ENCODE measurements at places on chromosomes 4 and X.
A peak's percentile ranks its signal among the peaks of the same experiment; 100 is the strongest.

DNA sequence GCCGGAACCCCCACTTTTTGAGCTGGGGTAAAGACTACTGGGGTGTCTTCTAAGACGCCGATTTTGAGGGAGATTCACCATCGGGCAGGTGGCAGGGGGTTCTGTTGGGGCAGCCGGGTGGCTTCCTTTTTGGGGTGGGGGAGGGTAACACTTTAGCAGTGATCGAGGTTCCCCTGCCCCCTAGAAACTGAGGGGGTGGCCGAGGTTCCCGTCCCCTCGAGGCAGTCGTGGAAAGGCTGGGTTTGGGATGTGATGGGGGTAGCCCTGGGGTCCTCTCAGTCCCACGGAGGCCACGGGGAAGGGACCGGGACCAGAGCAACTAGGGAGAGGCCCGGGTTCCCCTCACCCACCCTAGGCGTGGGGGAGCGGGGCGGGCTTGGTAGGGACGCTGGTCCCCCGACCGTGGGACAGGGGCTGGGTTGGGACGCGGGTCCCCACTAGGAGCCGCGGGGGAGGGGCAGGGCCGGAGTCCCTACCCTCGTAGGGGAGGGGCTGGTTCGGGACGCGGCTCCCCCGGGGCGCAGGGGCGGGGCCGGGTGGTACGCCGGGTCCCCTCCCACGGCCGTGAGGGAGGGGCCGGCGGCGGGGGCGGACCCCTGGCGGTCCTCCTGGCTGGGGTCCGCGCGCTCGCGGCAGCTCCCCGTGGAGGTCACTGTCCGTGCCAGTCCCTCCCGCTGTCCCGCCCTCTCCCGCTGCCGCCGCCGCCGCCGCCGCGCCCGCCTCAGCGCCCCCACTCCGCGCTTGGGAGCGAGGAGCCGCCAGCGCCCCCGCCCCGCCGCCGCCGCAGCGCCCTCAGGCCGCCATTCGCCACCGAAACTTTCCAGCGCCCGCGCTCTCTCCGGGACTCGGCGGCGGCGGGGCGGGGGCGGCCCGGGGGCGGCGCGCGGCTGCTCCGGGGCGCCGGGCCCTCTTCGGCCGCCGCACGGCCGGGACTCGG, at the start of gene TBL1X:
TSS of gene TBL1X (plus strand) at position 624 of the 937 bp plus-strand sequence. CDS start 188,529 bp downstream, outside the sequence.
- peak; percentile 55 for DNase-seq

GRCh38 chrX:55102754-55103153, 13.9 kb downstream of the PAGE2 start:
- no peak for DNase-seq

DNA sequence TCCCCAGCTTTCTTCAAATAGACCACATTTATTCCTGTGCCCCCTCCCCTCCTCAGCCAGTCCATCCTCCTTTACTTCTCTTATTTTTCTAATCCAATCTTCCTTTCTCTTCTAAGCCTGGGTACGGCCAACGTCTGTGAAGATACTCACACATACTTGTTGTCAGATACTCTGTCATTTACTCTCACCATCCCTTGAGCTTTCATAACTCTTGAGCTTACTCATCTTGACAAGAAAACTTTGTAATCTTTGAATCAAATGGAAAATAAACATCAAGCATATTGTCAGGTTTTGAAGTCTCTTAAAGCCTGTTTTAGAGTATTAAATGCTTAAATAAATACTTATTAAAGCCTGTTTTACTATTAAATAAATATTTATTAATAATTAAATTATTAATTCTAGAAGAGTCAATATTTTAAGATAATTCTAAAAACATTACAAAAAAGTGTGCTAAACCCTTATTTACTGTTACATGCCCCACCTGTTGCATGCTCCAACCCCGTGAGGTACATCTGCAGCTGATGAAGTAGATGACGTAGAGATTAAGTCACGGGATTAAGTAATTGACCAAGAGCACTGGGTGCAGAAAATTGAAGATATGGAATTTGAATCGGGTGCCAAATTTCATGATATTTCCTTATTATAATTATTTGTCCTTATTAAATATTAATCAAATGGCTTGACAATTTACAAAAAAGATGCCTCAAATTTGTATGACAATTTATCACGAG, 1.5 kb upstream of the TRIML2 start:
- peak; percentile 18 for DNase-seq

- DNase-seq: peak; percentile 86
These were observed 26.5 kb upstream of the NEIL3 start for GRCh38 chr4:177283167-177283566.

DNA sequence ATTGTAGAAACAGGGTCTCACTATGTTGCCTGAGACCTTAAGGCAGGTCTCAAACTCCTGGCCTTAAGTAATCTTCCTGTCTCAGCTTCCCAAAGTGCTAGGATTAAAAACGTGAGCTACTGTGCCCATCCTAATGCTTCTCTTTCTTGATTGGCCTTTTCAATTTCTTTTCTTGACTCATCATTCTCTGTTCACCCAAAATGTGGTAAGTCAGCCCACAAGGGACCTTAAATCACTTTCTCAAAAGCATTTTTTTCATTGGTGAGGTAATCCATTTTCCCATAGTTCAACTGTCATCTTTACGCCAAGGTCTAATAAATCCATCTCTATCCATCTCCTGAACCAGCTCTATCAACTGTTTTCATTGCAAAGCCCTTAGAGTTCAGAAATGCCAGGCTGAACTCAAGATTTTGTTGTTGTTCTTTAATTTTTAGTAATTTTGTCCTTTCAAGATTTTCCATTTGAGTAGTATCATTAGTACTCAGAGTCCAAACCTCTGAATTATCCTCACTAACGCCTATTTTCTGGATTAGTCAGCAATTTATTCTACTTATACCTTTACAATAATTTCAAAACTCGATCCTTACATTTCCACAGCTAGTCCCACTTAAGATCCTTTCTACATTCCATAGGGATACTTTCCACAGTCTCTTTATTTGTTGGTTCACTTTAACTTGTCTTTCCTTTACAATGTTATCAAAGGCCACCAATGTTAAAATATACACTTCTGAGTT, 528.6 kb downstream of the IL15 start:
- DNase-seq: peak; percentile 3

- DNase-seq: peak; percentile 9
These were observed 46.2 kb downstream of the MAGEB5 start for GRCh38 chrX:26262121-26262523.

DNA sequence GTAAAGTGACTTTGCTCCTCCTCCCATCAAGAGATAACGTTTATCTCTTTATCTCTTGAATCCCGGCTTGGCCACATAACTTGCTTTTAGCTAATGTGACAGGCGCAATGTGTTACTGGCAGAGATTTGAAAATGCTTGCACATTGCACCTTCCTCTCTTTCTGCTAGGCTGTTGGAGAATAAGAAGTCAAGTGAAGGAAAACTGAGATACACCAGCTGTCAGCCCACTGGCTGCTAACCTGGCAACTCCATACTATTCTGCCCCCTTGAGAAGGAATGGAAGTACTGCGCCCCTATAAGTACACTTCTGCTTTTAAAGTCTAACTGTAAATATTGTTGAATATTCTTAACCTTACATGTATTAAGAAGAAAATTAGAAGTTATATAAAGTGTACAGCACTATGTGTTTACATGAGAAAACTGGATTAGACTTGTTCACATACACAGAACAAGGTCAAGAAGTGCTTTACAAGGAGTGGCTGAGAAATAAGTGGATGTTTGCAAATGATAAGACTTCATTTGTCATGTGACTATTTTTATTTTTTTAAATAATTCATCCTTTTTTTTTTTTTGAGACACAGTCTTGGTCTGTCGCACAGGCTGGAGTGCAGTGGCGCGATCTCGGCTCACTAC, 424.5 kb upstream of the CTSO start:
- peak; percentile 36 for DNase-seq

DNA sequence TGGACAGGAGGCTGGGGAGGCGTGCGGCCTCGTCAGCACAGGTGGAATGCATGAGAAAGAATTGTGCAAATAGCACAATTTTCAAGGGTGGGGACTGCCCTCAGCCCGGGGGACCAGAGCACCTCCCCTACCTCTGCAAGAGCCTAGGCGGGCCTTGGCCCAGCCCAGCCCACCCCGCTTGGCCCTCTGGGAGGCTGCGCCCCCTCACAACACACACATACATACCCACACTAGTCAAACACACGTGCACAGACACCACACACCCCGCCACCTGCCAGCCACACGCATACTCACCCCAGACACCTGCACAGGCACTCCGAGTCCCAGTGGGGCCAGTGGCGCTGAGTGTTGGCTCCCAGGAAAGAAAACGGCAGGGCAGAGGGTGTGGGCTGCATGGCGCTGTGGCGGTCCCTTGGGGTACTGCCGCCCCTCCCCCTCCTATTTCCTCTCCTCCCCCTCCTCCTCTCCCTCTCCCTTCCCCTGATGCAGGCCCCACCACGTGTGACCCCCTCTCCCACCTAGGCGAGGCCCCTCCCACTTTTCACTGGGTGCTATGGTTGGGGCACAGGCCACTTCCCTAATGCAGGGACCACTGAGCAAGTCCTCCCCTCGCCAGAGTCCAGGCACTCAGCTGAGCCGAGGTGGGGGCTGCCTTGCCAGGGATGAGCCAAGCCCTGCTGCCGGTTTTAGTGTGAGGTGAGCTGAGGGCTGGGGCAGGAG, 84.5 kb downstream of the FAM53A start:
- DNase-seq: no peak

- DNase-seq: no peak
These were observed 2.7 kb downstream of the CPLX1 start for GRCh38 chr4:823176-823760.

DNA sequence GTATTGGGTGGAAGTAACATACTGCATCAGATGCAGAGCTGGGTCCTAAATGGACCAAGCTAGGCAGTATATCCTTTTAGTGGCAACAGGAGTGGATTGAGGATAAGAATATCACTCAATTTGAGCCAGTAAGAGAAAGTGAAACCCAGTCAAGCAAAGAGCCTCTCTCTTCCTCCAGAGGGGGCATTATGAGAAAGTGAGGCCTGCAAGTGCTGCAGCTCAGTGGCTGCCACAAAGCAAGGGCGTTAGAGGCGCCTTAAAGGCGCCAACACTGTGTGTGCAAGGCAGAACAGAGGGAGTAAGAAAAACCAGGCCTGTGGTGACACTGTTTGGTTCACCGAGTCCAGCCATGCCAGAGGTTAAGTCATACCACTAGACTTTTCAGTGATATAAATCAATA, 17.5 kb downstream of the STX18 start:
- DNase-seq: no peak

- DNase-seq: no peak
These were observed 852.7 kb upstream of the FRG1 start for GRCh38 chr4:189087971-189088370.

DNA sequence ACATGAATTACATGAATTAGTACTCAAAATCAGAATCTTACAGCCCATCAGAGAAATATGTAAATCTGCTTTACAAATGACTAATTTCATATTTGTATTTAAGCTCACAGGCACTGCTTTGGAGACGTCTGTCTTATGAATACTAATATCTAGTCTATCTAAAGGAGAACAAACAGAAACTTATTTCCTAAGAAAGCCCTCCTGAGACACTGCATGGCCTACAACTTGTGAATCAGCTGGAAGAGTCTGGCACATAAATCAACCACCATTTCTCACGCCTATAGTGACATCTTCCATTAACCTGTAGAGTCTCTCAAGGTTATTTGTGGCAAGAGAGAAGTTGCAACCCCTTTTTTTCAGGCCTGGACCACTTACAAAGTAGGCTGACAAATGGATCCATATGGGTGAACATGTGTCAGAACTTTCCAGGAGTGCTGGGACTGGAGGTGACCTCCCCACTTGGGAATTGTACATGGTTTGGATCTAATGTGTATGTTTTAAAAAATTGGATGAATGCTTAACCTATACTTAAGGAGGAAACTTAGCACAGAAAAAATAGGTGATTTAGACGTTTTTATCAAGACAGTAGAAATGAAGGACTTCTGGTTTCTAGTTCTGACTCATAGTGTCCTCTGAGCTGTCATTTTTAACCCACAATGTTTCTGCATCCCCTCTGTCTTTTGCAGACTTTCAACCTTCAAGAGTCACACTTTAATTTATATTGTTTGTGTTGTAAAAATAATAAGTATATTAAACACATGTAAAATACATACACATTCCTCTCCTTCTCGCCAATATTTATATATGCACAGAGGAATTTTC, 83.2 kb upstream of the ARHGAP24 start:
- DNase-seq: peak; percentile 20

DNA sequence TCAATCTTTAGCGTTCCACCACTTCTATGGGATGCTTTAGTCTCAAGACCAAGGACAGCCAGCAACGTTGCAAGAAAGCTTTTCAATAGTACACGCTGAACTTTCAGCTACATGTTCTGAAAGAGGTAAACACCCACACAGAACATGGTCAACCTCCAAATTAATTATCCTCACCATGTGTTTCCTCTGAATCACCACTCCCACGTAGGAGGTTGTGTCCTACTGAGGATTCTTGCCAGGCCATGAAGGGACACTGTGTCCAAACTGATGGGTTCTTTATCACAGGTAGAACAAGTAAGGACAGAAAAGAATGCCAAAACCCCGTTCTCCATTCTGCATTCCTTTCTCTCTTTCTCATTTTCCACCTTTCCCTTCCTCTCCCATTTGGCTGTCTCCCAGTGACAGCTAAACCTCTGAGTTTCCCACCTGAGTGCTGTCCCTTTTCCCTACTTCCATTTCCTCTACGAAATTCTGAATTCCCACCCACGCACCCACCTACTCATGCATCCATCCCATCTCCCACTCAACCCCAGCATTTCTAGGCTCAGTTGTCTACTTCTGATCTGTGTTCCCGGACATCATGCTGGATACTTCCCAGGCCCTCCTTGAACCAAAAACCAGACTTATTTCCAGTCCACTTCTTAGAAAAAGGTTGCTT, 29.0 kb upstream of the GPM6B start:
- no peak for DNase-seq

DNA sequence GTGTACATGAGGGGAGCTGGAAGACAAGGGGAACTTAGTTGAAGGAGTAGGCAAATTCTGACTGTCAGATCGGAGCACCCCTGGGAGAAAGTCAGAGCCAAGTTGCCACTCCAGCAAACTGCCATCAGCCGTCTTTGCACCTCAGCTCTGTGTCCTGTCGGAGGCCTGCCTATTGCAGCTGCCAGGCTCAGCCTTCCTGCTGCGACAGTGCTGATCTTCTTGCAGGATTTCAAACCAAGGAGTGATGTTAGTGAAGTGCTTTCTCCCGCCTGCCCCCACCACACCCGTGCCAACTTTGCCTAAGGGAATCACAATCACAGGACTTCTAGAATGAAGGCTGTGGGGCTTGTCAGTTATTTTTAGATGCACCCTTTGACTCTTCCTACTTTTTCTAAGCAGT, 185.3 kb downstream of the KIT start:
- DNase-seq: no peak

- no peak for DNase-seq
These were observed 29.8 kb upstream of the CCNG2 start for GRCh38 chr4:77127215-77127614.

- DNase-seq: no peak
These were observed 22.3 kb upstream of the C4orf54 start for GRCh38 chr4:99679976-99680375.

- no peak for DNase-seq
These were observed 17.7 kb upstream of the ZIC3 start for GRCh38 chrX:137548261-137548660.

GRCh38 chrX:74420196-74421035, 877 bp upstream of the SLC16A2 start:
- DNase-seq: peak; percentile 48

DNA sequence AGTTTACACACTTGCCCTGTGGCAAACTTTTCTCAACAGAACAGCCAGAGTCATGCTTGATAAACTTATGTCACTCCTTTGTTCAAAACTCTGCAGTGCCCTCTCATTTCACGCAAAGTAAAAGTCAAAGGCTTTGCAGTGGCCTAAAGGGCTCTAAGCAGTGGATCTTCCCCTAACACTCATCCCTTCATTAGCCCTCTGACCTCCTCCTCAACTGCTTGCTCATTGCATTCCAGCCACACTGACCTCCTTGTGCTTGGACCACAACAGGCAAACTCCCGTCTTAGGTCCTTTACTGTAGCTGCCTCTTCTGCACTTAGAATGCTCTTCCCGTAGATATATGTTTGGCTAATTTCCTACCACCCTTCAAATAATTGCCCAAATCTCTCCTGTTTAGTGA, 5.6 kb downstream of the PRDM5 start:
- no peak for DNase-seq
